ENCODE measurements at places on chromosomes 1 and 21.

GRCh38 chr1:199574950-199575349 is 452.6 kb upstream of the NR5A2 start:
- peaks cover 18% of the 10 kb centered on the region for H3K27me3 ChIP-seq
- DNase-seq: no peak
- H3K27ac ChIP-seq: no peak overlapping the region
- H3K36me3 ChIP-seq: no peaks in the 10 kb centered on the region

GRCh38 chr21:25375675-25376074 is 231.6 kb downstream of the MRPL39 start:
- H3K4me1 ChIP-seq: peaks cover 15% of the 10 kb centered on the region
- no peak overlapping the region for H3K27ac ChIP-seq
- H3K4me3 ChIP-seq: no peak overlapping the region
- peaks cover 2% of the 10 kb centered on the region for H3K27me3 ChIP-seq
- H3K36me3 ChIP-seq: peaks cover 1% of the 10 kb centered on the region

- H3K4me1 ChIP-seq: no peaks in the 10 kb centered on the region
- H3K36me3 ChIP-seq: no peaks in the 10 kb centered on the region
- no peak overlapping the region for H3K4me3 ChIP-seq
Measured at GRCh38 chr1:52877554-52877953, 35.0 kb downstream of the ZYG11A start.

DNA sequence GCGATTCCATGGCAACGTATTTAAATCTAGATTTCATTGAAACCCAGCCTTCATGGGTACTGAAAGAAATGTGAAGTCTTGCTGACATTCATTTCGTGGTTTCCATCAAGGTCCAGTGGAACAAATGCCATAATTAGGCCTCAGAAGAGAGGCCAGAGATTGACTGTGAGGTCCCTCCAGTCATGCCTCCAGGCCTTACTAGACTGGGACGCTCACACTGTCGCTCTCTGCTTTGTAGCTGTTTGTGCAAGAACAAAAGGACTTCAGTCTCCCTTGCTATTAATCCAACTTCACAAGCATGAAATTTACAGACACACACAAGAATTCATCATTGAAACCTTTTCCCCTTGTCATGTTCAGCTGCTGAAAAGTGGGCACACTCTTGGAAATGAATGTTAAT is 180.4 kb upstream of the FOXD3 start:
- H3K4me3 ChIP-seq: no peak overlapping the region
- no peaks in the 10 kb centered on the region for H3K36me3 ChIP-seq
- no peaks in the 10 kb centered on the region for H3K27me3 ChIP-seq

DNA sequence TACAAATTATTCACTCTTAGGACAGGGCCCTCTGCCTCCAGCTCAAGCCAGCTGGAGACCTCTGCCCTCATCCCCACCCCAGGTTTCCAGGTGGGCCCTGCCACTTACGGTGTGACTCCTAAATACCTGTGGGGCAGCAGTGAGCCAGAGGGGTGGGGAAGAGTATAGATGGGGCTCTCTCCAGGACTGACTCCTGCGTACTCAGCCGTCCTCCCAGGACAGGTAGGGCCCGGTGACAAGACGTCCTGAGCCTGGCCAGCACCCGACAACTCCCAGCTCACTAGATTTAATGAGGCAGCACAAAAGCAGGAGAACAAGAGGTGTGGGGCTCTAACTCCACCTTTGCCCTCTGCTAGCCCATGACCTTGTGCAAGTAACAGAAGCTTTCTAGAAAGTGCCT is 16.8 kb downstream of the GNG12 start:
- no peak overlapping the region for H3K27ac ChIP-seq
- no peaks in the 10 kb centered on the region for H3K4me1 ChIP-seq
- H3K27me3 ChIP-seq: peaks cover 8% of the 10 kb centered on the region
- no peak for DNase-seq

DNA sequence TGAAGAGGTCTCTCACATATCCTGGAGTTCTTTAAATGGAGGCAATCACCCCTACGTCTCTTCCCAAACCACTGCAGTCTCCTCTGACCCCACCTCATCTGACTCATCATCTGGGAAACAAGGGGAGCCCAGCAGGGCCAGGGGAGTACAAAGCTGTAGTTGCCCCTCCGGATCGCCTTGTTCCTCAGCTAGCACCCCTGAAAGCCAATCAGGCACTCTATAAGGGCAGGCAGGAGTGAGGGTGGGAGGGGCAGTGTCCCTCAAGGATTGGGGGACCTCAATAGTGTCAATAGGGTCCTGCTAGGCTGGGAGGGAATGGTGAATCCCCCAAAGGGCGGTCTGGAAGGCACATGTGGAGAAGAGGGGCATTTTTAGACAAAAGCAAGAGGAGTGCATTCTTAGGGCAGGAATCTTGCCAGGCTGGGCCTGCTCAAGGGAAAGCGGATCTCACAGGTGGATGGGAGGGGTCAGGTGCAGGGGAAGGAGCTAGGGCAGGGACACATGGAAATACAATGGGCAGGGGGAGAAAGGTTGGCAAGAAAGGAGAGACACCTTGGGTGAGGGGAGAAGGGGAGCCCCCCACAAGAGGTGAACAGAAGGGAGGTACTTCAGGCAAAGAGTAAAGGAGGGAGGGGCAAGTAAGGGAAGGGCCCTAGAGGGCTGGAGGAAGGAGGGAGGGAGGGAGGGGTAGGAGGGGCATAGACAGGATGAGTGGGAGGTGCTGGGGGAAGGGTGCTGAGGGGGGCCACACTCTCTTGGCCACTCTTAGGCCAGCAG is 5.8 kb downstream of the SHISA4 start:
- H3K4me3 ChIP-seq: no peak overlapping the region
- H3K36me3 ChIP-seq: no peaks in the 10 kb centered on the region
- DNase-seq: no peak
- H3K4me1 ChIP-seq: peaks cover 10% of the 10 kb centered on the region
- peak overlapping the region; percentile 16 for H3K27ac ChIP-seq

- no peaks in the 10 kb centered on the region for H3K36me3 ChIP-seq
- H3K27ac ChIP-seq: no peak overlapping the region
- peaks cover 31% of the 10 kb centered on the region for H3K27me3 ChIP-seq
- H3K4me3 ChIP-seq: no peak overlapping the region
Measured at GRCh38 chr21:46014828-46015227, 33.3 kb downstream of the COL6A1 start.

- no peaks in the 10 kb centered on the region for H3K4me1 ChIP-seq
- H3K27me3 ChIP-seq: peaks cover 4% of the 10 kb centered on the region
- no peak overlapping the region for H3K4me3 ChIP-seq
Measured at GRCh38 chr1:68339505-68339904, 107.2 kb upstream of the WLS start.

- peaks cover 10% of the 10 kb centered on the region for H3K27me3 ChIP-seq
- no peak overlapping the region for H3K4me3 ChIP-seq
- no peak for DNase-seq
- H3K4me1 ChIP-seq: no peaks in the 10 kb centered on the region
Measured at GRCh38 chr21:37531431-37531932, 164.9 kb downstream of the DYRK1A start.

DNA sequence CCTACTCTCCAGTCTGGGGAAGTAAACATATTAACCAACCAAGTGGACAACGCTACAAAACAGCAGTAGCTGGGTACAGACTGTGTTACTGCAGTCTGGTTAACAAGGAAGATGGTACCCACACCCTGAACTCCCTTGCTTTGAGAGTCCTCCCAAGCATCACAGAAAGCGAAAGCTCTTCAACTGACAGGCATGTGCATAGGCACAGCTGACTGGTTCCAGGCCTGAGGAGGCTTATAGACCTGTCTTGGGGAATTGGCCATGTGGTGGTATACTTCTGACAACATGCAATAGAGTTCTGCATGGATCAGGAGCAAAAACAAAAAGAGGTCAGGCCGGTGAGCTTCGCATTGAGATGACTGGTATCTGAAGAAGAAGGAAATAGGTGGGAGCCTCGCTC is 17.4 kb downstream of the LMX1A start:
- H3K27ac ChIP-seq: no peak overlapping the region
- H3K27me3 ChIP-seq: peaks cover 11% of the 10 kb centered on the region
- H3K4me1 ChIP-seq: no peaks in the 10 kb centered on the region
- H3K4me3 ChIP-seq: no peak overlapping the region
- DNase-seq: no peak
- no peaks in the 10 kb centered on the region for H3K36me3 ChIP-seq

DNA sequence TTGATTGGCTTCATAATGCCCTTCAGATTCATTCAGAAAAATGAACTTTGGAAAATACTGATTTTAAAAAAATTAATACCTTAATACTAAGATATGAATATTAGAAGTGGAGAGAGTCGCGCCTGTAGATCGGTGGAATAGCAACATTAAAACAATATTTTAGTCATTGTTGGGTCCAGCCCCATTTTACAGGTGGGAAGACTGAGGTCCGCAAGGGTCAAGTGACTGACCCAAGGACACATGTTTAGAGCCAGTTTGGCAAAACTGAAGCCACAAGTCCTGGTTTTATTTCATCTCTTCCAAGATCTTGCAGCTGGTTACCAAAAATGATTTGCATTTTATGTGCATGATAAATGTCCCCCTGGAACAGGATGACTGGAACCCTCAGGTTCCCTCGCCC is 113.6 kb upstream of the TMEM51 start:
- DNase-seq: no peak
- H3K4me1 ChIP-seq: no peaks in the 10 kb centered on the region
- H3K36me3 ChIP-seq: no peaks in the 10 kb centered on the region
- no peak overlapping the region for H3K27ac ChIP-seq

DNA sequence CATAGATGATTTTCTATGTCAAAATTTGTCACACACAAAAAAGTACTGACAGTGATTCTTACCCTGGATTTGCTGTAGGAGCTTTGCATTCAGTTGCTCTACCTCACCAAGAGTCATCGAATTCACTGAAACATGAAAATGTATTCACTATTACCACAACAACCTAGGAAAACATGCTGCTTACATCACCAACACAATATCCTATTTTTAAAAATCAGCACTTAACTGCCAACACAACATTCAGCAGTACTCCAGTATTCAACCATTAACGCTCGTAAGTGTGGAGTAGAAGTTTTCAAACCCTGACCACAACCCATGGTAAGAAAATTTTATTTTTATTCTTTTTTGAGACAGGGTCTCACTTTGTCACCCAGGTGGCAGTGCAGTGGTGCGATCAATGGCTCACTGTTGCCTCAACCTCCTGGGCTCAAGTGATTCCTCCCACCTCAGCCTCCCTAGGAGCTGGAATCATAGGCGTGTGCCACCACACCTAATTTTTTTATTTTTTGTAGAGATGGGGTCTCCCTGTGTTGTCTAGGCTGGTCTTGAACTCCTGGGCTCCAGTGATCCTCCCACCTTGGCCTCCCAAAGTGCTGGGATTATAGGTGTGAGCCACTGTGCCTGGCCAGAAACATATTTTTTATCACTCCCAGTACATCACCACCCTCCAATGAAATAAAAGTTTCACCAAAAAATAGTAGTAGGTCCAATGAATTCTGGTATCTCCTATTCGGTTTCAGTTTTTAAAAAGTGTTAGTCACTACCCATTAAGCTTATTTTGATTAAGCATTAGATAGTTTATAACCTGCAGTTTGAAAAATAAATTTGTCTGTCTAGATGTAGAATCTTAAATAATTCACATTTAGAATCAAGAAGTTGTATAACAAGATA is 23.8 kb downstream of the C21orf91 start:
- peak overlapping the region; percentile 92 for H3K27ac ChIP-seq
- peaks cover 66% of the 10 kb centered on the region for H3K4me1 ChIP-seq
- H3K4me3 ChIP-seq: peak overlapping the region; percentile 64
- H3K27me3 ChIP-seq: no peaks in the 10 kb centered on the region
- H3K36me3 ChIP-seq: peaks cover 38% of the 10 kb centered on the region
- DNase-seq: no peak

GRCh38 chr1:119532324-119532910 is 25.4 kb downstream of the HSD3B1 start:
- H3K27ac ChIP-seq: no peak overlapping the region
- H3K27me3 ChIP-seq: peaks cover 2% of the 10 kb centered on the region
- DNase-seq: no peak

- no peak for DNase-seq
- no peaks in the 10 kb centered on the region for H3K4me1 ChIP-seq
- no peak overlapping the region for H3K4me3 ChIP-seq
- H3K36me3 ChIP-seq: no peaks in the 10 kb centered on the region
- no peak overlapping the region for H3K27ac ChIP-seq
Measured at GRCh38 chr1:74266001-74266400, 30.8 kb downstream of the TNNI3K start.

- H3K27me3 ChIP-seq: peaks cover 92% of the 10 kb centered on the region
- H3K36me3 ChIP-seq: peaks cover 5% of the 10 kb centered on the region
- peaks cover 64% of the 10 kb centered on the region for H3K4me1 ChIP-seq
- no peak for DNase-seq
- peak overlapping the region; percentile 71 for H3K4me3 ChIP-seq
- peak overlapping the region; percentile 80 for H3K27ac ChIP-seq
Measured at GRCh38 chr1:197918807-197919345, 1.7 kb downstream of the LHX9 start.

GRCh38 chr1:10932088-10932487 is 80.4 kb upstream of the TARDBP start:
- H3K27me3 ChIP-seq: peaks cover 13% of the 10 kb centered on the region
- peaks cover 8% of the 10 kb centered on the region for H3K4me1 ChIP-seq
- H3K36me3 ChIP-seq: peaks cover 2% of the 10 kb centered on the region
- DNase-seq: peak; percentile 19

- H3K4me3 ChIP-seq: no peak overlapping the region
- H3K27me3 ChIP-seq: no peaks in the 10 kb centered on the region
- DNase-seq: no peak
- no peaks in the 10 kb centered on the region for H3K36me3 ChIP-seq
- H3K27ac ChIP-seq: no peak overlapping the region
Measured at GRCh38 chr1:211613951-211614350, 35.0 kb upstream of the SLC30A1 start.

DNA sequence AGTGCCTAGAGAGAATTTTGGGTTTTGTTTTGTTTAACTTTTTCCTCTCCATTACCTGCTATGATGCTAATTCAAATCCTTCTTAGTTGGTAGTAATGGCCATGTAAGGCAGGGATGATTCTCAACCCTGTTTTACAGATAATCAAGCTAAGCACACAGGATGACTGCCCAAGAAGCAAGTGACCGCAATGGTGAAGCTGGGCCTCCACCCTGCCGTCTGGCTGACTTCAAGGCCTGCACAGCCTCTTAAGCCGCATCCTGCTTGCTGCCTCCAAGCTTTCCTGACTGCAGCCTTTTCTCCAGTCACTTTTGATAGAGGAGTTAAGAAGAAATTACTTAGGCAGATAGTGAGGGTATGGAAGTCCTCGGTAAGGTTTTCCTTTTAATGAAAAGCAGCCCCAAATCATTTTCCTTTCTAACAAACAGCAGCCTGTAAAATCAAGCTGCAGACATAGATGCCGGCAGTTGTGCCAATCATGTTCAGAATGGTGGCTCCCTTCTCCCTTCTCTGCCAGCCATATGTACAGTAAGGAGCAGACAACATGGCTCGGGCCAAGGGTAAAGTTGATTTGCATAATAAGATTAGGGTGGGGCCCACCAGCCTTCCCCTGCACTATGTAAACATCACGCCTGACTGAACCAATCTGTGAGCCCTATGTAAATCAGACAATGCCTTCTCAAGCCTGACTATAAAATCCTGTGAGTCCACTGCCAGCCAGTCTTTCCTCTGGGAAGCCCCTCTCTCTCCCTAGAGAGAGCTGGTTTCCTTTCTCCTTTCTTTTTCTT is 8.8 kb upstream of the CTBS start:
- H3K4me3 ChIP-seq: no peak overlapping the region
- no peak for DNase-seq
- H3K4me1 ChIP-seq: no peaks in the 10 kb centered on the region
- no peaks in the 10 kb centered on the region for H3K36me3 ChIP-seq
- H3K27me3 ChIP-seq: peaks cover 3% of the 10 kb centered on the region

All from activated T-helper 1 cell treated with anti-CD3 and anti-CD28 coated beads, Interleukin-12 subunit alpha, Interleukin-12 subunit beta, Interleukin-2, Interleukin-4 antibody, amounts not matched to agents 30 ng/mL and 10 ng/mL and 1 ng/mL, durations not matched to agents 14 hours and 24 hours and 36 hours (primary cell).